ENCODE measurements at places on chromosomes 2 and 18.

DNA sequence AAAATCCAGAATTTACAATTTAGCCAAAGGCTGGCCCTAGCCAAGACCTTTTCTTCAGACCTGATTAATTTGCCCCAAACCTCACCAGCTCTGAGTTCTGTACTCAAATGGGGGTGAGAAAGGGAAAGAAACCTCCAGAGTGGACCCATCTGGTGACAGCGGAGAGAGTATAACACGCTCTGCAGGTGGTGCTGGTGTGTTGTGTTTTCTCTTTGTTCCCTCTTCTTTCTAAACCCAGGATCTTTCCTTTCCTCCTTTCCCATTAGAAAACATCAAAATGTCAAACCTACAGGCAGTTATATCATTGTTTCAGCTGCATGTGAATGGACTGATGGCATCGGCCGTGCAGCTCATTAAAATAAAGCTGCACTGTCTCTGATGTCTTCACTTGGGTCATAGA lies 253.2 kb upstream of the SP5 start:
- no peak for DNase-seq

DNA sequence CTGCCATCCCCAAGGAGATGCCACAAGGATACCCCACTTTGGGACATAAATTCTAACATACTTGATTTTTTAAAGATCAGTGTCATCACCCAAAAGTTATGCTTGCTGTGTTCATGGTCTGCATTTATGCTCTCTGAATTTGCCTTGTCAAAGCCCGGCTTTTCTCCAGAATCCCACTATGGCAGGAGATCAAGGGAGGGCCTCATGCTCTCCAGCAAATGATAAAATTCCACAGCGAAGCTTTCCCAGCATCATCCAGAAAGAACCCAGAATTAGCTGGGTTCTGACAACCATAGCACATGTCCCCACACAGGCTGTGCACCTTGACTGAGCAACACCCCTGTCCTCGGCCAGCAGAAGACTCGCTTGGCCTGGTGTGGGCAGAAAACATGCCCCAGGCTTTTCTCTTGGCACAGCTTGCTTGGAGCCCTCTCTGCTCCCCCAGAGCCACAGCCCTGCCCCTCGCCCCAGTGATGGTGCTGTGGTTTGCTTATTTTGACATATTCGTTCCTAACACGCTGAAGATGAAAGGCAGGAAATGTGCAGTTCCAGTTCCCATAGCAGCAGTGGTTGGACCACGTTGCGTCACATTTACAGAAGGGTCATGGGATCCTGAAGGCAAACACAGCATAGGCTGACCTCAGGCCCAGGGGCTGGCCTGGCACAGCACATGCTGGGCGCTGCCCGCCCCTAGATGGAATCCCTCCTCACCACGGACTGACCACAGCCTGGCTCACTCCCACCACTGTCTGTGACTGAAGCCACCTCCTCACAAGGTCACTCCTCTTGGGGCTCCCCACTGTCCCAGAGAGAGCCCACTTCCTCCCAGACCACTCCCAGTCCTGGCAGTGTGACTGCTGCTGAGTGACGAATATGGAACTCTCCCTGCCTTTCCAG lies 14.1 kb upstream of the CHRNA1 start:
- peak; percentile 73 for DNase-seq

DNA sequence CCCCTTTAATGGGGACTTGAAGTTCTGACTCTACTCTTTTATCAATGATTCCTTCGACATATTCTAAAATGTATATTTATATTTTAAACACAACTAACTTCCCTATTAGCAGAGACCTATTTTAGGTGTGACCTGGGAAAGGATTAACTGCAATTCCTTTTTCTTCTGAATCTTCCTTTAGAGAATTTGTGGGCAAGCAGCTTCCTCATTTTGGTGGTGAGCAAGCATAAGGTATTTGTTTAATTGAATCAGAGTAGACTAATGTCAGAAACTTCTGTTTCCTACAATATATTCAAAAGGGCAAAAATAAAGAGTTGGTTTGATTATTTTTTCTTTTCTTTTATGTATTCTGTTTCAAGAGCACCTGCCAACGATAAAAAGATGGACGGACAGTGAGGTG lies 237.0 kb downstream of the IKZF2 start:
- no peak for DNase-seq

DNA sequence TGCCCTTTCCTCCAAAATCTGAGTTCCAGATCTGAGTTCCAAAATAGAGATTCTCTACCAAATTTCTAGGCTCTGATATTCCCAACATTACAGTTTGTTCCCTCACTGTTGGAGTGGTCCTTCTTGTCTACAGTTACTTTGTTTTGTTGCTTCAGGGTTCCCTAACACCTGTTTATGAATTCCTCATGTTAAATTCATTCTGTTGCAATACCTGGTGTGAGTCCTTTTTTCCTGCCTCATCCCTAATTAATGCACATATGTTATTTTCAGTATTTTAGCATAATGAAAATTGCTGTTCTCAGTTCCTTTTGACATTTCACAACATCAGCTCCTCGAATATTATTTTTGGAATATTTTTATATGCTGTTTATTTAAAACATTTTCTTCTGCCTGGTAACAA lies 16.2 kb downstream of the SERPINB13 start:
- no peak for DNase-seq

GRCh38 chr18:6661692-6662415 lies 67.7 kb upstream of the ARHGAP28 start:
- no peak for DNase-seq

- no peak for DNase-seq
Measured at GRCh38 chr2:154368153-154368552, 330.3 kb upstream of the KCNJ3 start.

GRCh38 chr2:132941296-132942020 lies 271.5 kb upstream of the LYPD1 start:
- DNase-seq = no peak

GRCh38 chr2:15833731-15834130 lies 106.6 kb upstream of the MYCN start:
- DNase-seq = no peak

DNA sequence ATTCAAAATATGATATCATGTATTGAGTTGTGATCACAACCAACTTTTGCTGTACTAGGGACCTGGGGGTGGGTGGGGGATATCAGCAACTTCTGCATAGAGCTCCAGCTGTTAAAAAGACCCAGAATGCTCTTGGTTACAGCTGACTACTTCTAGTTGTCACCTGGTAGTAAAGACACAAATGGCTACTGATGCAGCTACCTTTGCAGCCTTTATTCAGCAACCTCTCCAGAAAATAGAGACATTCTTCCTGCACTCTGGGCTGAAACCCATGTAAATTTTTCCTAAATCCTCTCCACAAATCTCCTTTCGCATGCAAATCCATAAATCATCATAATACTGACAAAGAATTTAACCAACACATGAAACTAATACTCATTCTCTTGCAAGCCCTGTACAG lies 238.3 kb downstream of the TCF4 start:
- no peak for DNase-seq

GRCh38 chr2:178874529-178875240 lies 67.5 kb upstream of the TTN start:
- DNase-seq = no peak

- no peak for DNase-seq
Measured at GRCh38 chr2:44097322-44097907, 71.3 kb upstream of the PPM1B start.

GRCh38 chr2:200380833-200381542 lies 74.5 kb downstream of the SPATS2L start:
- no peak for DNase-seq

- DNase-seq = no peak
Measured at GRCh38 chr2:209147981-209148380, 275.9 kb upstream of the MAP2 start.

DNA sequence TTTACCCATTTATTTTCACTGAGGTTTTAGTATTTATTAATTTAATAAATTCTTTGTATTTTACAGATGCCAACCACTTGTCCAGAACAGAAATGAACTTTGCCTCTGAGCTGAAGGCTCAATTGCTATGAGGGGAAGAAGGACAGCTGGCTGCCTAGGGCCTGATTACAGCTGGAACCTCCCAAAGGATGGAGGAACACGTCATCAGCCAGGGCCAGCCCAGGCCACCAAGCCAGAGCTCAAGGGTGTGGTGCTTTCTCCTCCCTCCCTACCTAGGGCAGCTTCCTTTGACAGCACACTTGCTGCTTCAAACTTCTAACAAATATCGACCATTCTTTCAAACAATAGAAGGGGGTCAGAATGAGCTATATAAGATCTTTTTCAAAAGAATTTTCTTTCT lies 19.7 kb upstream of the RIOK3 start:
- no peak for DNase-seq

- DNase-seq = no peak
Measured at GRCh38 chr18:3649633-3650426, 199.9 kb downstream of the TGIF1 start.

DNA sequence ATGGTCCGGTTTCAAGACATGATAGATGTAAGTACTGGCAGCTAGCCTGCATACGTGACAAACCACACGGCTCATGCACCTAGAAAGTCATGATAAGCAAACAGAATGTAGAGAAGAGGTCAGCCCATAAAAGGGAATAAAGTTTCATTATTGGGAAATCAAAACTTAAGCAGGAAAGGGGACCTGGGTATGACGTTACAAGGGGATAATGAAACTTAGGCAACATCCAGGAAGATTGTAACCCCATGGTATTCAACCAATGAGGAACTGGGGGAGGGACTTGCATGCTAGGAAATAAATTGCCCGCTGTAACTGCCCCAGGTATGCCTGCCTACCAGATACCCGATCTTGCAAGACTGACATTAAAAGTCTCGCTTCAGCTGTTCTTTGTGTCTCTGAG lies 1679.0 kb downstream of the SUCLG1 start:
- no peak for DNase-seq

DNA sequence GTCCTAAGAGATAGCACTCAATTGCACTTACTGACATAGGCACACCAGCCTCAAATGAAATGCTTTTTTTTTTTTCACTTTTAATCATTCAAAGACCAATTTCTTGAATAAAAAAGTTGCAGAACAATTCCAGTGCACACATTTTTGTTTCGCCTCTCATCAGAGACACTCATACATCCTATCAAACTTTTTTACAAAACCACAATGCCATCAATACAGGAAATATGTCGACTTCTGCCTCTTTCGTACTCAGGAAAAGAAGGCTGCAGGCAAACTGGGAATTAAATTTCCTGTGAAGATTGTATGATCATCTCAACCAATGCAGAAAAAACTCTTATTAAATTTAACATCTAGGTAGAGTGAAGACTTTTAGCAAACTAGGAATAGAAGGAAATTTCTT lies 112.4 kb downstream of the DNER start:
- DNase-seq = no peak

DNA sequence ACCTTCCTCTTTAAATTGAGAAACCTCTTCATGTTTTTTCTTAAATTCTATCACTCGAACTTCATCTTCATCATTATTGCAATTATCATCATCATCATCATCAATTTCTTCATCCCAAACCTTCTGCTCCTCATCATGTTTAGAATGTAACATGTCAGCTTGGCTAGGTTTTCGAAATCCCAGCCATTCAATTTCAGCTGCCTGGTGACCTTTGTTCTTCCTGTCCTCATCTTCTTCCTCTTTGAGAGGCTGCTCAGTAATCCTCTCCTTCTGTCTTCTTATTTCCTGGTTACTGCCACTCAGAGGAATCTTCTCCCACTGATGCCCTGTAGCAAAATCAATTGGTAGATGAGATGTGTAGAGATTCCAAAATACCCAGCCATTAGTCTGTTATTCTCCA lies 4.2 kb downstream of the ERMN start:
- DNase-seq = no peak

- no peak for DNase-seq
Measured at GRCh38 chr2:118176601-118177000, 88.3 kb downstream of the INSIG2 start.

GRCh38 chr2:177036747-177037146 lies 175.8 kb upstream of the HNRNPA3 start:
- no peak for DNase-seq

DNA sequence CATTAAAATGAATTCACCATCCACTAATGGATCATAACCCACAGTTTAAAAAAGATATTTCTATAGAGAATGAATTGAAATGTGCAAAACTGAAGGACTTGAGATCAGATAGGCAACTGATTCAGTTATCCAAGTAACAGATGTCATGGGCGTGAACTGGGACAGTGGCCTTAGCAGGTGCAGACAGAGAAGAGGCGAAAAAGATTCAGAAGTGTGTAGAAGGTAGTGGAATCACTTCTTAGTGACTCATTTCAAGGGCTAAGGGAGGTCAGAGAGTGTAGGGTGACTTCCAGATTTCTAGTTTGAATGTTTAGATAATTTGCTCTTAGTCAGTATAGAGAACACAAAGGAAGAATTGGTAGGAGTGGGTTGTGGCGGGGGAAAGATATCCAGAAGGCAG lies 79.7 kb downstream of the EHBP1 start:
- no peak for DNase-seq

DNA sequence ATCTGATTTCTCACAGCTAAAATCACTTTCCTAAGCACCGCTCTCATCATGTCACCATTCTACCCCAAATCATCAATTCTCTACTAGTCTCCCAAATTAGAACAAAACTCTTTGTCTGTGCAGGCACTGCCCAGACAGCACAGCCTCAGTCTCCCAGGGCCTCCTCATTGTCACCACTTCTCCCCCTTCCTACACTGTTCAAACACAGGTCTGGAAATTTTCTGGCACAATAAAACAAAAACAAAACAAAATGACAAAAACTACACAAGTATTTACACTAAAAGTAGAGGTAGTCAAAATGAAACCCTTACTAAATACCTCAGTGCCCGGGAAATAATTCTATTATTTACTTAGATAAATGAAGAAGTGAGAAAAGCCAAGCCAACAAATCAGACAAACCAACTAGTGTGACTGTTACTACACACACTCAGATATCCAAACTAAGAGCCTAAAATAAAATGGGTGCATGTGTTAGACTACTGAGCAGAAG lies 156.2 kb upstream of the DNMT3A start:
- DNase-seq = no peak

GRCh38 chr18:59220164-59220783 lies 316 bp downstream of the GRP start:
- no peak for DNase-seq
